ENCODE measurements at places on chromosomes 16 and 17.

DNA sequence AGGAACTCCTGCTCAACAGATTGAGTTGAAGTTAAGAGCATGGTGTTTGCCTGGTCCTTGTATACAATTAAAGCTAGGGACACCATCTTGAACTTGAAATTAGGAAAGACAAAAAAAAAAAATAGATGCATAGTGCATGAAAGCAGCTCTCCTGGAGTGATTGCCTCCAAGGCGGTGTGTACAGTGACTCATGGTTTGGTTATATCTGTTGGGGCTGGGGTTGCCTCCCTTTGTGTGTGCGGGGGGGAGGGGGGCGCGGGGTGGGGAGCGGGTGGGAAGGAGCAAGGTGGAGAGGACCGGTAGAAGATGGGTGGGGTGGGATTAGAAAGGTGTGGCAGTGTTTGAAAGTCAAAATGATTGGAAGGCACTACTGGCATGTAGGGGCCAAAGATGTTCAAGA, 3.4 kb downstream of the TMED6 start:
- DNase-seq: no peak

DNA sequence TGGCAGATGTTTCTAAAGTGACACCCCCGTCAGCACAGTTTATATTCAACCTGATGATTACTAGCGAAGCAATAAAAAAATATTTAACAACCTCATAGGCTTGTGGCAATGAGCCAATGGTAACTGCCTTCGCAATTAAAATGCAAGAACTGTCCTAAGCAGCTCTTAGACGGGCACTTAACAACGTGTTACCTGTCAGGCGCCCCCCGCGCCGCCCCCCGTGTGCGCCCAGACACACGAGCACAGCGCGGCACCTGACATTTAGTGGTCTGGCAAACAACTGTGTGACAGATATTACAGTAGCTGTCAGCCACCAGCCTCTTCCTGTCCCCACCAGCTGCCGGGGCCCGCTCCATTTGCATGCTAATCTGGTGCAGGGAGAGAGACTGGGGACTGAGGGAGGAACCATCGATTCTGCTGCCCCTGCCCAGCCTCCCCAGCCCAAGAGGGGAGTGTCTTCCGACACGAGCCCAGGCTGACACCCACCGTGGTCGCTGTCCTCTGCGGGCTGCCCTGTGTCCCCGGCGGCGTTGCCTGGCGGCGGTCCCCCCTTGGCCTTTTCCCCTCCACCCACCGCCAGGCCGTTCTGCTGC, 12.7 kb downstream of the NDUFAF8 start:
- no peak for DNase-seq

DNA sequence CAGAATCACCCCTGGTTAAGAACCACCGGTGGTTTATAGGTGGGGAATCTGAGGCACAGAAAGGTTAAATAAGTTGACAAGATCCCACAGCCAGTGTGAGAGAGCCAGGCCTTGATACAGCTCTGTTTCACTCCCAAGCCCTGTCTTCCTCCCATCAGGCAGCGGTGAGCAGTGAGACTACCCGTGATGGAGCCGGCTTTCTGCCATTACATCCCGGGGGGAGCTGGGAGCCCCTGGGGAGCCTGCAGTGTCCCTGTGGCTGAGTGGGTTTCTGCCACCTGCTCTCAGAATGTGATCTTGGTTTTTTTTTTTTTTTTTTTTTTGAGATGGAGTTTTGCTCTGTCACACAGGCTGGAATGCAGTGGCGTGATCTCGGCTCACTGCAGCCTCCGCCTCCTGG, 66.4 kb downstream of the ABCC1 start:
- no peak for DNase-seq

GRCh38 chr17:17455173-17455572, 21.6 kb upstream of the MED9 start:
- DNase-seq: no peak

- no peak for DNase-seq
Observed at GRCh38 chr16:86580791-86581170, 2.4 kb downstream of the FOXL1 start.

DNA sequence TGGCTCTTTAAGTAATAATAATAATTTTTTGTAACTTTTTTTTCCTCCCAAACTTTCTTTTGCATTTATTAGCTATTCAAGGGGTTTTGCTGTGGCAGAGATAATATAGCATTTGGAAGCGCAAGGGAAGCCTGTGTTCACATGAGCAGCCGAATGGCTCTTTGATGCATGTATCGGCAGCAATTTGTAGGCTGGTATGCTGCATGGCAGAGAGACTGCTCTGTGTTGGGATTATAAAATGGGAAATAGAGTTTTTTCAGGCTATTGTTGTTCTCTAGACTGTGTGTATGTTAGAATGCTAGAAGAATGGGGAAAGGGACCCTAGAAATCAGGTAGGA, 94.6 kb upstream of the SALL1 start:
- DNase-seq: no peak

- no peak for DNase-seq
Observed at GRCh38 chr16:75928295-75928694, 202.0 kb upstream of the CPHXL start.

DNA sequence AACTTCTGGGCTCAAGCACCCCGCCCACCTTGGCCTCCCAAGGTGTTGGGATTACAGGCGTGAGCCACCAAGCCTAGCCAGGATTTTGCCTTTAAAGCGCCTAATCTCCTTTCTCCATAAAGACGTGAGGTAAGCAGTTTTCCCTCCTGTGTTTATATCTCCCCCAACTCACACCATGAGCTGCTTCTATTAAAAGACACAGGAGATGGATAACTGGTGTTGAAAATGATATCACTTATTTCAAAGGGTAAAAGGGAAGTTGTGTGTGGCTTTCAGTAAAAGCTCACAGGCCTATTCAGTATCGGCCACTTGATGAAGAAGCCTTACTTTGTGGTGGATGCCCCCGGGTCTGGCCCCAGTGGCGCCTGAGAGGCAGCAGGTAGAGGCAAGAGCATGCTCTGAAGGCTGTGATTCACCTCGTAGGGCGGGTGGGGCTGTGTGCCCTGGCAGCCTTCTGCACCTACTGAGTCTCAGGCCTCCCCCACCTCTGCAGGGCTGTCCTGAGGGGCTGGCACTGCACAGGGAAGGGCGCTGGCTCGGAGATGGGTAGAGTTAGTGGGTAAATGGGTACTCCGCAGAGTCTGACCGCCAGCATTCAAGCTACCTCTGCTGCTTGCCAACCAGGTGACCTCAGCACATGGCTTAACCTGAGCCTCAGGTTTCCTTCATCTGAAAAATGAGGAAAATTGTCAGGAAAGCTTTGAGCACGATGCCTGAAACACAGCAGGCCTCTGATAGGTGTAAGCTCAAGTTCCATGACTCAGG, 146.8 kb downstream of the CLEC16A start:
- no peak for DNase-seq

DNA sequence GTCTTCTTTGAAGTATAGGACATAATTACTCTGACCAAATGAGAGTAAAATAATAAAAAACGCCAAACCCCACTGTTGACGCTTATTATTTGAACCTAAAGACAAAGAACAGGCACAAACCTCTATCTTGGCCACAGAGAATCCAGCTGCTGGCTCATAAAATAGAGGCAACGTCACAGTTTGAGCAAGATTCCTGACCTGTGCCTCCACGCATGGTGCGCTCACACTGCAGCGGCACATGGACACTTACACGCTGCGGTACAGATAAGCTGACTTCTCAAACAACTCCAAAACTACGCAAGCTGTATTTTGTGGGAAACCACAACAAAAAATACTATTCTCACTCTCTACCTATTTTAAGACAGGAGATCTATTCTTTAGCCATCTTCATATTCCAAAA, 38.8 kb upstream of the TRAP1 start:
- no peak for DNase-seq

GRCh38 chr16:4675864-4676786, 17.2 kb upstream of the NUDT16L1 start:
- DNase-seq: peak; percentile 27

DNA sequence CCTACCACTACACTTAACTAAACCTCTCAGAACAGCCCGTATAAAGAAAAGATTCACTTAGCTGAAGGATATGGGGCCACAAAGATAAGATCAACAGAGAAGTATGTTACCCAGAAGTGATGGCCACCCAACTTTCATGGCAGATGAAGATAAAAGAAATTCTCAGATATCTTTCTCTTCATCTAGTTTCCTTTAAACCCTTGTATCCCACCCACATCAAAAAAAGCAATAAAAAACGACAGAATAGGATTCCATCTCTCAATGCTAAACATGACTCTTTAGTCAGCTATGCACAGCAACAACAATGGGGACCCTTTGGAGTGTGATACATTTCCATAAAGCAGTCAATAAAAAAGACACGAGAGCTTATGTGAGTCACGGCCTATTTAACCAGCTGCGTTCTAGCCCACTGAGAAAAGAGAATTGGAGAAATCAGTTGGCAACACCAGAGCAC, 86.6 kb downstream of the SNX11 start:
- DNase-seq: no peak

DNA sequence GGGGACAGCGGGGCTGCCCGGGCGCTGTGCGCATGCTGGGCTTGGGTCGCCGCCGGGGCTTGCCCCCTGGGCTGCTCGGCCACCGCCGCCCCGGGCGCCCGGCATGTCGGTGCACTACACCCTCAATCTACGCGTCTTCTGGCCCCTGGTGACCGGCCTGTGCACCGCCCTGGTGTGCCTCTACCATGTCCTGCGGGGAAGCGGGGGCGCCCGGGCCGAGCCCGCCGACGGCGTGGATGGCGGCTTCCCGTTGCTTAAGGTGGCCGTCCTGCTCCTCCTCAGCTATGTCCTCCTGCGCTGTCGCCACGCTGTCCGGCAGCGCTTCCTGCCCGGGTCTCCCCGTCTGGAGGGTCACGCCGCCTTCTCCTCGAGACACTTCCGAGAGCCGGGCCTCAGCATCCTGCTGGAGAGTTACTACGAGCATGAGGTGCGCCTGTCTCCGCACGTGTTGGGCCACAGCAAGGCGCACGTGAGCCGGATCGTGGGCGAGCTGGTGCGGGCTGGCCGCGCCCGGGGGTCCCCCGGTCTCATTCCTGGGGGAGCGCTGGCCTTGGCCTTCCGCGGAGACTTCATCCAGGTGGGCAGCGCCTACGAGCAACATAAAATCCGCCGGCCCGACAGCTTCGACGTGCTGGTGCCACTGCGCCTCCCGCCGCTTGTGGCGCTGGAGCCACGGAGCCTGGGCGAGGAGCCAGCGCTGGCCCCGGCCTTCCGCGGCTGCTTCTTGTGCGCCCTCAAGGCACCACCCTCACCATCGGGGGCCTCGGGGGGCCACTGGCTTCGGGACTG, 789 bp downstream of the ITPRIPL2 start:
- no peak for DNase-seq

- peak; percentile 19 for DNase-seq
Observed at GRCh38 chr16:83215406-83216001, 588.7 kb downstream of the CDH13 start.

DNA sequence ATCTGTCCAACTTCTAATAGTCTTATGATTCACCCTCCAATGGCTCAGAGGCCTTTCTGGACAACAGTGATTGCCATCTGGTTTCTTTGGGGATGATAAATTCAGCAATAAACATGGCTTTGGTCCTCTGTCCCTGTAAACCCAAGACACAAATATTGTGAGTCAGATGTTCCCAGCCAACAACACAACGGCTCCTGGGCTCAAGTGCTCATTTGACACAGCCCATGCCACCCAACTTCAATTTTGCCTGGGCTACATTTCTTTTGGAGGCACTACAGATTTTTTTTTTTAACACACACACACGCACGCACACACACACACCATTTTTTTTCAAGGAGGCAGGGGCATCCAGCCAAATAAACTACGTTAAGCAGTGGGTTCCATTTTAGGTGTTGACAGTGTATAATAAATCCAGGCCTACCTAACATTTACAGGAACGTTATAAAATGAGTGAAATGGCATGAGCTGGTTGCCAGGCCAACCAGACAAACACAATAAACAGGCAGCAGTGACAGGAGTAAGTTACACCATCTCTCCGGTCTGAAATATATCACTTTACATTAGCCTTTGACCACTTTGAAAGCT, 939.9 kb upstream of the SOX9 start:
- DNase-seq: no peak

DNA sequence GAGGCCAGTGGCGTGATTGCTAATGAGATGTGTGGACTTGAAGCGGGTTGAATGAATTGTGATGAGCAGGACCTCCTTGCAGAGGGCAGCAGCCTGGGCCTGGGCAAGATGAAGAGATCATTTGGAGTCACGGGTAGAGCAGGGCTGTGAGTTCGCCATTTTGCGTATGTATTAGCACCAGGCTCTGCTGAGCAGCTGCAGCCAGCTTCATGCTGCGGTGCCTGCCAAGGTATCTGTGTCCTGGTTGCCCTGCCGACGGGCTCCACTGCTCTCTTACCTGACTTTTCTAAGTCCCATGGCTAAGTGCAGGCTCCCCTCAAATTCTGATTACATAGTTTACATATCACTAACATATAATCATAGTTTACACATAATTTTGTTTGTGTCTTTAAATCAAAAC, 295.7 kb downstream of the SNX29 start:
- no peak for DNase-seq

DNA sequence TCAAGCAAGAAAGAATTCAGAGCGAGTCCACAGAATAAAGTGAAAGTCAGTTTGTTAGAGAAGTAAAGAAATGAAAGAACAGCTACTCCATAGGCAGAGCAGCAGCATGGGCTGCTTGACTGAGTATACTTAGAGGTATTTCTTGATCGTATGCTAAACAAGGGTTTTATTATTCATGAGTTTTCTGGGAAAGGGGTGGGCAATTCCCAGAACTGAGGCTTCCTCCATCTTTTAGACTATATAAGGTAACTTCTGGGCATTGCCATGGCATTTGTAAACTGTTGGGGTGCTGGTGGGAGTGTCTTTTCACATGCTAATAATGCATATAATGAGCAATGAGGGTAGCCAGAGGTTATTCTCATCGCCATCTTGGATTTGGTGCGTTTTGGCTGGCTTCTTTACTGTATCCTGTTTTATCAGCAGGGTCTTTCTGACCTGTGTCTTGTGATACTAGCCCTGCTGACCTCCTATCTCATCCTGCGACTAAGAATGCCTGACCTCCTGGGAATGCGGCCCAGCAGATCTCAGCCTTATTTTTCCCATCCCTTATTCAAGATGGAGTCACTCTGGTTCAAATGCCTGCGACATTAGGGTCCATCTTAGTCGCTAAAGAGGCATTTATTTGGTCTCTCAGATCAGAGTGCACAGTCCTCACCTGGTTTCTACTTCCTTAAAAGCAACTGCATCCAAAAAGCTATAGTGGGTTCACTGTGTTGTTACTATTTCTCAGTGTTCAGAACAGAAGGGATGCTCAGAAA, 100.6 kb upstream of the CACNG5 start:
- no peak for DNase-seq

DNA sequence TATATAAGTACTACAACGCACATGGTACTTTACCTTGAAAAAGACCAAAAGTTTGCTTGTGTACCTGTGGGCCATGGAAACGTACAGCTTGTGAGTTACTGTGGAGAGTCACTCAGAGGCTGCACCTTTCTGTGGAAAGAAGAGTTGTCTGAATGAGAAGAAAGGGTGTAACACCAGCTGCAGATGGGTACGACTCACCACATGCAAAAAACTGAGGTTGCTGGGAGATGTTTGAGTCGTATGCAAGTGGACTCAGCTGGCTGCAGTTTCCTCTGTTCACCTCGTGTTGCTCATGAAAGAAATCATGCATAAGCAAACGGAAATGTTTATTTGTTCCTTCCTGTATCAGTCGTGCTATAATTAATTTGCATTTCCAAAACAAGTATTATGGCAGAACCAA, 22.4 kb upstream of the DYNLRB2 start:
- DNase-seq: no peak

All from stimulated activated CD4-positive, alpha-beta T cell treated with anti-CD3 and anti-CD28 coated beads, TNF-alpha, amount 100 ng/mL, for 1 hour (primary cell).